ENCODE measurements at places on chromosomes 3 and 15. TPM values are rescaled to one million over a fixed set of nuclear protein-coding genes. Genes with fewer than 3 reads are reported as not detected.

GRCh38 chr3:174023421-174023820, 625.9 kb downstream of the NLGN1 start:
- no peak for DNase-seq

- DNase-seq, result no peak
Measured at GRCh38 chr3:339351-339750, 142.8 kb downstream of the CHL1 start.

DNA sequence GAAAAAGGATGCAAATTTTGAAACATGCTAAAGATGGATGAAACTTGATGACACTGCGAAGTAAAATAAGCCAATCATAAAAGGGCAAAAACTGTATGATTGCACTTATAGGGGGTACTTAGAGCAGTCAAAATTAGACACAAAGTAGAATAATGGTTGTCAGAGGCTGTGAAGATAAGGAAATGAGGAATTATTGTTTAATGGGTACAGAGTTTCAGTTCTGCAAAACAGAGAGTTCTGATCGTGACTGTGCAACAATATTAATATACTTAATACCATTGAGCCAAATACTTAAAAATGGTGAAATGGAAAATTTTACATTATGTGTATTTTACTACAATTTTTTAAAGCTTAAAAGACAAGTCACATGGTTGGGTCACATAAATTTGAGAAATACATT, 35.1 kb downstream of the UBE3A start:
- DNase-seq, result no peak

Gene XIRP1
- not detected for total RNA-seq

DNA sequence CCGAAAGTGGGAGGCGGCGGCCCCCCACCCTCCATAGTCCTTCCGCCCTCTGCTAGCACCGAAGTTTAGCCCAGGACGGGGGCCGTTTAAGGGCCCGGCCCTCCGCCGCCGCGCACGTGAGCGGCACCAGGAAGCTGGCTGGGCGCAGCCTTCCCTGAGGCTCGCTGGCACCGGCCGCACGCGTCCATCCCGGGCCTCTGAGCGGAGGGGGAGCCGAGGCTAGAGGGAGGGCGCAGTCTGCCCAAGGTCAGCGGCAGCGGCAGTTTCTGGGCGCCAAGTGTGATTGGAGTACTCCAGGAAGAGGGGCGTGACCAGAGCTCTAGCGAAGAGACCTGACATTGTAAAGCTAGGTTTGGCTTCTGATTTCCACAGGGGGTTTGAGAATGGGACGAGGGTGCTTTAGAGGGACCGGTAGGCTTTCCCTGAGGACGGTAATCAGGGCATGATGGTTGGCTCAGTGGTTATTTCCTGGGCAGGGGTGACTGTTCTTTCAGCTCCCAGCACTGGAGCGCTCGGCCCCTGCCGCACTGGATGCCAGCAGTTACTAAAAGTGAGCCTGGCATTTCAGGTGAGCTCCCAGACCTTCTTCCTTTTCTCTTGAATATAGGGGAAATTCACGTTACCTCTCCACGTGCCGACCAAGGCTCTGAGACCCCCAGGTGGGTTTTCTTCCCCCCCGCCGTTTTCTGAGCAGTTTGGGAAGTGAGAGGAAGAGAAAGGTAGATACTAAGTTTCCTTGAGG, 853 bp downstream of the TEX264 start:
- peak; percentile 59 for DNase-seq

DNA sequence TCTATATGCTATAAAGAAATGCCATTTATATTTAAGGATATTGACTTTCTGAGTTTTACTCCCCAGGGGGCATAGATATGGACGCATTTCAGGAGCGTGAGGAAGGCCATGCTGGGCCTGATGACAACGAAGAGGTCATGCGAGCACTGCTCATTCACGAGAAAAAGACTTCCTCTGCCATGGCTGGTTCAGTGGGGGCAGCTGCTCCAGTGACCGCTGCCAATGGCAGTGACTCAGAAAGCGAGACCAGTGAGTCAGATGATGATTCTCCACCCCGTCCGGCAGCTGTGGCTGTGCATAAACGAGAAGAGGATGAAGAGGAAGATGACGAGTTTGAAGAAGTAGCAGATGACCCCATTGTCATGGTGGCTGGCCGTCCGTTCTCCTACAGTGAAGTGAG, 38.4 kb downstream of the GTF2E1 start:
- peak; percentile 97 for DNase-seq

GRCh38 chr15:63973212-63974009, 72.9 kb downstream of the DAPK2 start:
- no peak for DNase-seq

GRCh38 chr15:39181940-39182339, 398.9 kb upstream of the THBS1 start:
- no peak for DNase-seq

DNA sequence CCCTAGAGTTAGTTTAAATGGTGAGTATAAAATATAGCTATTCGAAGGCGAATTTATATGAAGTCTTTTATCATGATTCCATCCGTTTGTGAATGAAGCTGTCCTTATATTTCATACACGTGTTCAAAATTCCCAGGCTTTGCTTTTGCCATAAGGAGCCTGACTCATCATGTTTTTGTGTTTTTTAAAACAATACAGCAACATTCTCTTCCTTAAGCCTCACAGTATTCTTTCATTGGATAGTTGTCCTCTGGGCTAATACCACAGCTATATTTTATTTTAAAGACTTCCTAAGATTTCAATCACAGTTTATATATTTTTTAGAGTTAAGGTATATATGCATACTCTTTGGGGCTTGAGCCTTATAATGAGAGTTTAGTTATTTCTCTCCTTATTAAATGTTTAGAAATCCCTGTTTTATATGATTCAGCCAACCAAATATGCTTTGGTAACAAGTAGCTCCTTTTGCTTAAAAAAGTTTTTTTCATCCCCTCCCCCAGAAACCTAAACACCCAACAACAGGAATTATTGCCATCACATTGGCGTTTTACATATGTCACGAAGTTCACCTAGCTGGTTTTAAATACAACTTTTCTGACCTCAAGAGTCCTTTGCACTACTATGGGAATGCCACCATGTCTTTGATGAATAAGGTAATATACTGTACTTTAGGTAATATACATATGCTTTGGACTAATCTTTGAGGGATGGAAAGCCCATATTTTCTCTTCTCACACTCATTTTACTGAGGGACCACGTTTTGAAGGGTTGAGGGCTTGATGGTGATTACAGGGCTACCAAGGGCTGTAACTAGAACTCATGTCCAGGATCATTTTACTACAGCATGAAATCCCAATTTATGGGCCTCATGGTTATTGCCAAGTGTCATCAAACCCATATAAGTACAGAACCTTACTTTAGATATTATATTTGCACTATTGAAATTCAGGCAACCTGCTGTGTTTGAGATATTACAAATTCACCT, 28.5 kb downstream of the ST3GAL6 start:
- peak; percentile 63 for DNase-seq

DNA sequence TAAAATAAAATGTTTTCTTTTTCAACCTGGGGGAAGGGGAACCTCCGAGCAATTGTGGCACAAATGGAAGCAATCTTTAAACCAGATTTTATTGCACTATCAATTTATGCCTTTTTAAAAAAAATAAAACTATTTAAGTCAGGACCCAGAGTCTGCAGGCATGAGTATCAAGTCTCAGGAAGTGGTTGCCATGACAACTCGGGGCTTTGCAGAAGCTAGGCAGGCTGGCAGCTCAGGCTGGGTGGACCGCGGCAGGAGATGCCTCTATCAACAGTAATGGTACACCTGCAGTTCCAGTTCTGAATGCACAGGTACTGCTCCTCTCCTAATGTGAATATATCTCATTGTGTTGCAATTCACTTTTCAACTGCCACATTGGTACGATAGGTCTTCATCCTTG, 447.7 kb downstream of the GABRG3 start:
- no peak for DNase-seq

Gene PPARG
- 42.7 TPM for total RNA-seq

Gene MME
- total RNA-seq, result 4.4 TPM

Gene TGM4
- total RNA-seq, result under 0.01 TPM

DNA sequence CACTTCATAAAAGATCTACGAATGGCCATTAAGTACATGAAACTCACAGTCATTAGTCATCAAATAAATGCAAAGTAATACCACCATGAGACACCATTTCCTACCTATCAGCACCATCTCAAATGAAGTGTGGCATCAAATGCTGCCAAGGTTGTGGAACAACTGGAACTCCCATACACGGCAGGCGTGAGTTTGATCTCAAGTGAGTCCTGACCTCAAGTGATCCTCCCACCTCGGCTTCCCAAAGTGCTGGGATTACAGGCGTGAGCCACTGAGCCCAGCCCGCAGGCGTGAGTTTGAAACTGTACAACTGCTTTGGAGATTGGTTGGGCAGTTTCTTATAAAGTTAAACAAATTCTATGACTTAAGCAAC, 28.8 kb upstream of the HDAC11 start:
- no peak for DNase-seq

GRCh38 chr15:26260517-26261133, 397.5 kb upstream of the ATP10A start:
- peak; percentile 5 for DNase-seq

Gene TM6SF1
- 30.9 TPM for total RNA-seq

DNA sequence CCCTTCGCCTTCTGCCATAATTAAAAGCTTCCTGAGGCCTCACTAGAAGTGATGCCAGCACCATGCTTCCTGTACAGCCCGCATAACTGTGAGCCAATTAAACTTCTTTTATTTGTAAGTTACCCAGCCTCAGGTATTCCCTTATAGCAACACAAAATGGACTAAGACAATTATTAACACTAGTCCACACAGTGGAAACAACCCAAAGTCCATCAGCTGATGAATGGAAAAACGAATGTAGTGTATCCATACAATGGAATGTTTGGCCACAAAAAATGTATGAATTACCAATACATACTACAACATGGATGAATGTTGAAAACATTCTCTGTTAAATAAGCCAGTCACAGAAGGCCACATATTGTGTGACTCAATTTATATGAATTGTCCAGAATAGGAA, 22.5 kb upstream of the CTXND1 start:
- DNase-seq, result no peak

Gene GABRG3
- not detected for total RNA-seq

DNA sequence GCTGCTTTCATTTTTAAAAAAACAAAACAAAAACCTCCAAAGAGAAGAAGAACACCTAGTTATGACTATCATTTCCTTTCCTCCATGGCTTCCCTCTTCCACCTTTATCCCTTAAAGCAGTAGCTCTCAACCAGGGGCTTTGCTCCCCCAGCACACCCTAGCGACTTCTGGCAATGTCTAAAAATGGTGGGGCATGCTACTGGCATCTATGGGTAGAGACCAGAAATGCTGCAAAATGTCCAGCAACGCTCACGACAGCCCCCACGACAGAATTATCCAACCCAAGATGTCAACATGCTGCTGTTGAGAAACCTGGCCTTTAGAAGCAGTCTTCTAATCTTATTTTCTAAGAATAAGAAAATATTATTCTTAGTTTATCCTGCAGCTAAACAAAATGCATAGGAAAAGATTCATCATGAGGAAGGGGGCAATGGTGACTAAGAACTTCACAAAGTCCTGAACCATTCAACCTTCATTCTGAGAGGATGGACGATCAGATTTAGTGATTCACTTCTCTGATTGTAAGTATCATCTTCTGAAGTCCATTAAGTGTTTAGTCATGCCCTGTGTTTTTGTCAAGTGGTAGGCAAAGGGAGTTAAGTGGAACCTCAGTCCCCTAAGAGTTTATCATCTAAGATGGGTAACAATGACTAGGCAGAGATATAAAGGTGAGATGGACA, 81.7 kb downstream of the CCNL1 start:
- DNase-seq, result no peak

- peak; percentile 78 for DNase-seq
Measured at GRCh38 chr15:77021803-77022381, 27.0 kb downstream of the PSTPIP1 start.

DNA sequence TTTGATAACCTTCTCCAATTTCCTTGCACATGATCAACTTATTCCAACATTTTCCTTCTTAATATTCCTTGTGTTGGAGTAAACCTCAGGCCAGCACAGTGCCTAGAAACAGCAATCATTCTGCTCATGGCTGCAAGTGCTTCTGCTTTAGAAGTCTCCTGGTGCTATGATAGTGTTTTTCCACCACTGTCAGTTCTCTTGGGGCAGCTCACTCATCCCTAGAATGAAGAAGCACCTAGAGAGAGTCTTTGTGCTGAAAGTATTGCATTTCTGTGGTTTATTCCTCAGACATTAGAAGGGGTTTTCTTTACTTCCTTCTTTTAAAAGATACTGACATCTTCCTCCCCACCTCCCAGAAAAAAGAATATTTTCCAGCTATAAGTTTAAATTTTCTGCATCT, 183.5 kb downstream of the RYR3 start:
- DNase-seq, result no peak

Gene ATP13A4
- total RNA-seq, result under 0.01 TPM

GRCh38 chr15:79756365-79756764, 140.4 kb downstream of the MTHFS start:
- no peak for DNase-seq

Gene TIGIT
- total RNA-seq, result not detected

Gene ILDR1
- not detected for total RNA-seq

Gene ZIC1
- not detected for total RNA-seq

Gene PRSS50
- not detected for total RNA-seq

Gene ITGA11
- 8.7 TPM for total RNA-seq

DNA sequence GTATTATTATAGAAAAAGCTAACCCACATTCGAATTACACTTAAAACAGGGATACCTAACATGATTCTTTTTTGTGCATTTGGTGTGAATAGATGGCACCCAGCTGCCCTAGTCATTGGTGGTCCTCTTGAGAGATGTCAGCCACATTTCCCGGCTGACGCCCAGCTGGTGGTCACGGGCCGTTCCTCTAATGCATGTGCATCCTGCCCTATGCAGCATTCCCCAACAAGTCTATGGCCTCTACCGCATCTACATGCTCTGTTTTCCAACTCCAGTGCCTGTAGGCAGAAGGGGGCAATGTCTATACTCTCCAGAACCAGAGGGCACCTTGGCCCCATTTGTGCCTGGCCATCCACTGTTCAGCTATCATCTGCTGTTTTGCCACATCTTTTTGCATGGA, 78.6 kb upstream of the PRICKLE2 start:
- no peak for DNase-seq

Gene DNASE1L3
- total RNA-seq, result 5.0 TPM

- no peak for DNase-seq
Measured at GRCh38 chr3:7700977-7701376, 800.6 kb upstream of the LMCD1 start.

- no peak for DNase-seq
Measured at GRCh38 chr3:50147447-50147846, 7.7 kb upstream of the SEMA3F start.

Gene OR5H14
- not detected for total RNA-seq

GRCh38 chr15:76447728-76448441, 111.3 kb downstream of the ISL2 start:
- DNase-seq, result no peak
